Stimulated activated CD8-positive, alpha-beta memory T cell treated with anti-CD3 and anti-CD28 coated beads, Interleukin-4, amount 100 ng/mL, for 4 hours (primary cell): ENCODE measurements at places on chromosomes 13 and 19.
A peak's percentile ranks its signal among the peaks of the same experiment; 100 is the strongest.

DNA sequence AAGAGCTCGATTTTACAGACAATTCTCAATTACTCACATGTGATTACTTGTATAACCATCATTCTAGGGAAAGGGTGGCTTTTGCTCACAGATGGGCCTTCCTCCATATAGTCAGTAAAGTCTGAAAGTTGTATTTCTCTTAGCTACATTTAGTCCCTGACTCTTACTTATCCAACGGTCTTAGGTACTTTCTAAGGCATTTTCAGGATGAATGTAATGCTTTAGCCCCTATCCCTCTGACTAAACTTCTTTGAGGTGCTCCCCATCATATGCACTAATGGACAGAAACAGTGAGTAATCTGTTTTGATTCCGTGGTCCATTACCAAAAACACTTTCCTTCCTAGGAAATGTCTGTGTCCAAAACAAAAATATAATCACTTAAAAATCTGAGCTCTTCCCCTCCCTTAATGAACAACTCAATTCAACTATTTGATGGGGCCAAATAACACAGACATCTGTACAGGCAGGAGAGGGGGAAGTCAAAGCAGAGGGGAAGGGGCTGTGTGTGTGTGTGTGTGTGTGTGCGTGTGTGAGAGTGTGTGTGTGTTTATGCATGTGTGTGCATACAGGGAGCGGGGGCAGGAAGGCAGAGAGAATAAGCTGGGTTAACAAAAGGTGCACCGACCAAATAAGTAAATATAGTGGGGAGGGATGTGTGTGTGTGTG, 84.9 kb downstream of the USP12 start:
- no peak for DNase-seq

- DNase-seq = no peak
Observed at GRCh38 chr19:13058951-13059660, 43.6 kb downstream of the LYL1 start.

DNA sequence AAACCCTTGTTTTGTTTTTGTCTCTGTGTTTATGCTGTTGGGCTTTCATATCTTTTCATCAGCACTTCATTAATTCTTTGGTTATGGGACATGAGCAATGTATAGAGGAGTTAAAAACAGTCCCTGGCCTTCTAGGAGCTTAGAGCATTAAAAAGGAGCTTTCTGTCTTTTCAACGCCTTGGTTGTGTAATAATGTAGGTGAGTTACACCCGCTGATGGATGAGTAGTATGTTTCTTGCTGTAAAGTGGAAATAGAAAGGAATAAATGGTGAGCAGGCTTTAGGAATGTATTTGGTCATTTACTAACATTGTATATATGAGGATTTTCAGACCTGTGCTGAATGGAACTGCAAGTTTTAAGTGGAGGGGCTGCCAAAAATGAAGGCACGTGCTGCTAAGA, 121.5 kb upstream of the RNF113B start:
- no peak for DNase-seq

DNA sequence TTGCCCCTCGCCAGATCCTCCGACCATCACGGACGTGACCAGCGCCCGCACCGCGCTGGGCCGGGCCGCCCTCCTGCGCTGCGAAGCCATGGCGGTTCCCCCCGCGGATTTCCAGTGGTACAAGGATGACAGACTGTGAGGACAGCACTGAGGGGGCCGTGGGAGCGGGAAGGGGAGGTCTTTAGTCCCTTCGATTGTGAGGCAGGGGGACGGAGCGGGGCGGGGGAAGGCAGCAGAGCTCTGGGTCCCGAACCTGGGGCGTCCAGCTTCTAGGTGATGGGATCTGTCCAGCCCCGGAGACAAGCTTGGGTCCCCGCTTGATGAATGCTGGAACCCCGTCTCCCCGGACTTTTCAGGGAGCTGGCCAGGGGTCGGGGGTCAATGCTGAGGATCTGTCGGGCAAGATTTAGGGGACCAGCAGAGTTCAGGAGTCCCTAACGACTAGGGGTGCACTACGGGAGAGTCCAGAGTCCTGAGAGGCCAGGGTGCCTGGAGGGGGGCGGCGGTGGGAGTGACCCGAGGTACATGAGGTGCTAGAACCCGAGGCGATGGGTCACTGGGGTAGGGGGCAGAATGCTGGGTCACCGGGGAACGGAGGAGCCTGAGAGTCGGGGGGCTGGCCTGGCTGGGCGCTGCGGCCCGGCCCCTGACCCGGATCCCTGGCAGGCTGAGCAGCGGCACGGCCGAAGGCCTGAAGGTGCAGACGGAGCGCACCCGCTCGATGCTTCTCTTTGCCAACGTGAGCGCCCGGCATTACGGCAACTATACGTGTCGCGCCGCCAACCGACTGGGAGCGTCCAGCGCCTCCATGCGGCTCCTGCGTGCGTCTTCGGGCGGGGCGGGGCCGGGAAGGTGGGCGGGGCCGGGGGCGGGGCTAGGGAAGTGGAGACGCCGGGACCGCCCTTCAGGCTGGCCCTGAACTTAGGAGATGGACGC, 14.6 kb downstream of the VSIG10L start:
- DNase-seq = no peak

DNA sequence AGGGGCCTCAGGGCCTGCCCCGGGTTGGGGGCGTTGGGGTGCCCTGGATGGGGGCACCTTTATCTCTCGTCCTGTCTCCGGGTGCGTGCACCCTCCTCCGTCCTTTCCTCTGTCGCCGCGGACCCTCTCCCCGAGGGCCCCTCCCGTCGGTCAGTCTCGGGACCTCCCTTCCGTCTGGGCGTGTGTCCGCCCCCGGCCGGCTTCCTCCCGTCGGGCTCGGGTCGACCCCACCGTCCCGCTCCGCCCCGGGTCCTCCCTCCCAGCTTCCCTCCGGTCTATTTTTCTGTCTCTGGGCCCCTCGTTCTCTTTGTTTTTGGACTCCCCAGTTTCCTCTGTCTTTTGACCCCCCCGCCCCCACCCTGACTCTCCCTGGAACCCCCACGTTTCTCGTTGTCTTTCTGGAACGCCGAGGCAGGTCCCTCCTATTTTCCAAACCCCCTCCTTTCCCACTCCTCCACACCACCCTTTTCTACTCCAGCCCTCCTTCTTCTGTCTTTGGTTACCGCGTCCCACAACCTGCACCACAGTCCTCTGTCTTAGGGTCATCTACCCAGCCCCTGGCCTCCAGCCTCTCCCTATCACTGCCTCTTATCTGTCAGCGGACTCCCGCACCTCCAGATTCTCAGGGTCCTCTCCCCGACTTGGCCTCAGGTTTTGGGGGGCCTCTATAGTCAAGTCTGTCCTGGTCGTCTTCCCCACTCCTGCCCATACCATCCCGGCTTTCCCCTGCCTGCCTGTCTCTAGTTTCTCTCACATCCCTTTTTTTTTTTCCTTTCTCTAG, 757 bp downstream of the EGLN2 start:
- no peak for DNase-seq

DNA sequence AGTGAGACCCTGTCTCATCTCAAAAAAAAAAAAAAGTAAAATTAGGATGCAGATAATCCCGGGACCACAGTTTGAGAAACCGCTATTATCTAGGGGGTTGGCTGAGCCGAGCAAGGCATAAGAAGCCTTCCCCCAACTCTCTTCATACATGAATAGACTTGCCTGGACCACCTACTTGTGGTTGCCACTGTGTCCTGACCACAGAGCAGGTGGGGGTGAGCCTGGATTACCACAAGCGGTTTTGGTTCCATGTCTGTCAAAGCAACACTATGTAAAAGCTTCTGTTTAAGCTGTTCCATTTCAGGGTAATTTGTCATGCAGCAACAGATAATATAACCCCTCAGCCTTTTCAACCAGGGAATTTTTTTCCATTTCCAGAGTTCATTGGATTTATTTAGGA, 3.3 kb upstream of the NAPA start:
- DNase-seq = peak; percentile 65

GRCh38 chr13:33610438-33611120, 207.4 kb upstream of the RFC3 start:
- DNase-seq = peak; percentile 1

- no peak for DNase-seq
Observed at GRCh38 chr13:114046431-114046975, 72.6 kb upstream of the C13orf46 start.

- no peak for DNase-seq
Observed at GRCh38 chr13:53201454-53202225, 173.0 kb downstream of the OLFM4 start.

DNA sequence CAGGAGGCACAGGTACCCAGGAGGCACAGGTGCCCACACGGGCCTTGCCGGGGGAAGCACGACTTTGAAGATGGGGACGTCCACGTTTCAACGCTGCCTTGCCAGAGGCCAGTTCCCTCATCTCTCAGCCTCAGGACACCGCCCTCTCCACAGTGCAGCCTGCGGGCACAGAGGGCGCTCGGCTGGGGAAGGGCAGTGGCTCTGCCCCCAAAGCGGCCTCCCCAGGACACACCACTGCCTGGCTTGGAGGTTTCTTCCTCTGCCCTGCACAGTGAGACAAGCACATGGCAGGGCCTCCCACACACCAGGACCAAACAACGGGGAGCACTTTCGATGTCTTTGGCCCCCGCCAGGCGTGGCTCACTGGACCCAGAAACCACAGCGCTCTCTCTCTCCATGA, 73.0 kb downstream of the RASA3 start:
- no peak for DNase-seq

DNA sequence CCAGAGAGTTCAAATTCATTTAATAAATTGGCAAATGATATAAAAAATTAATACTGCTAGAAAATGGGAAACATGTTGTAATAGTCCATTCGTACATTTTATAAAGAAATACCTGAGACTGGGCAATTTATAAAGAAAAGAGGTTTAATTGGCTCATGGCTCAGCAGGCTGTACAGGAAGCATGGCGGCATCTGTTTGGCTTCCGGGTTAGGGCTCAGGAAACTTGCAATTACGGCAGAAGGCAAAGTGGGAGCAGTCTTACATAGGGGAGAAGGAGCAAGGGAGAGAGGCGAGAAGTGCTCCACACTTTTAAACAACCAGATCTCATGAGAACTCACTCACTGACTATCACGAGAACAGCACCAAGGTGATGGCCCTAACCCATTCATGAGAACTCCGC, 512.0 kb downstream of the DACH1 start:
- no peak for DNase-seq

DNA sequence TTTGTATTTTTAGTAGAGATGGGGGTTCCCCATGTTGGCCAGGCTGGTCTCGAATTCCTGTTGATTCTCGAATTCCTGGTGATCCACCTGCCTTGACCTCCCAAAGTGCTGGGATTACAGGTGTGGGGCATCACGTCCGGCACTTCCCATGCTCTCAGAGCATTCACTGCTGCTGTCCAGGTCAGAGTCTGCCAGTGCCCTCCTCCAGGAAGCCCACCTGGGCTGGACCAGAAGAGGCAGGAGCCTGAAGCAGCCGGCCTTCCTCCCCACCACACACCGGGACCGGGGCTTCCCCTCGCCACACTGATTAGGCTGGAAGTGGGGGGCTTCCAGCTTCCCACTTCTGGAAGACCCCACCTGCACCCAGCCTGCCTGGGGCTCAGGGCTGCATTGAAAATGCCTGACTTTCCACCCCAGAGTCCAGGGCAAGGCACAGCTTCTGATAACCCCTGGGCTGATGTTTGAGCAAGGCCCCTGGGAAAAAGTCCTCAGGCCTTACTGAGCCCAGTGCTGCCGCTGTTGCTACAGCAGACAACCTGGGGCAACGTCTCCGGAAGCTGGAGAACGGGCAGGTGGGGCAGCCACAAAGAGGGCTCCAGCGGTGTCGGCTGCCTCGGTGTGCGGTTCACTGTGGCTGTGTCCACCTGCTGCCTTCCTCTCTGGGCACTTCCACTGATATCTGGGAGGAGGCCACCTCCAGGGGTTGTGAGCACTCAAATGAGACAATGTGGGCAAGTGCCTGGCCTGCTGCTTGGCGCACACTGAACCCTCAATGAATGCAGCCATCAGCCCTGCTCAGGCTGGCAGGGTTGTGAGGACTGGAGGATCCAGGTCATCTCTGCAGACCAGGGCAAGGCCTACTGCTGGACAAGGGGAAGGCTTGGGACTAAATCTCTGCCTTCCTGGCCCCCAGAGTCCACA, 22.6 kb downstream of the CEBPA start:
- no peak for DNase-seq

GRCh38 chr13:25827831-25828465, 223.9 kb downstream of the SHISA2 start:
- DNase-seq = no peak

GRCh38 chr13:83618966-83619365, 263.3 kb downstream of the SLITRK1 start:
- no peak for DNase-seq

GRCh38 chr13:46374710-46375109, 12.3 kb downstream of the RUBCNL start:
- no peak for DNase-seq

DNA sequence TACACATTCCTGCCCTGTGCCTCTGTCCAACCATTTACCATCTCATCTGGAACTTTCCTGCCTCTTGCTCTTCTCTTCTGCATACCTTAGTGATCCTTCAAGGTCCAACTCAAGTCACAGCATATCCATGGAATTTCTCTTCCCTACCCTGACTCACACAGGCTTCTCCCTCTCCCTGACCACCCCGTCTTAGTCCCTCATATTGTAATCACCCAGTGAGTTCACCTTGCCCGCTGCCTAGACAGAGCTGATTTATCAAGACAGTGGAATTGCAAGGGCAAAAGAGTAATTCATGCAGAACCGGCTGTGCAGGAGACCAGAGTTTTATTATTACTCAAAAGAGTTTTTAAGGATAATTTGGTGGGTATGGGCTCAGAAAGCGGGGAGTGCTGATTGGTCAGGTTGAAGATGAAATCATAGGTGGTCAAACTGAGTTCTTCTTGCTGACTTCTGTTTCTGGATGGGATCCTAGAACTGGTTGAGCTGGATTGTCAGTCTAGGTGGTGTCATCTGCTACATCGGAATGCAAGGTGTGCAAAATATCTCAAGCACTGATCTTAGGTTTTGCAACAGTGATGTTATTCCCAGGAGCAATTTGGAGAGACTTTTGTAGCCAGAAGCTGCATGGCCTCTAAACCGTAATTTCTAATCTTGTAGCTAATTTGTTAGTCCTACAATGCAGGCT, 67.2 kb downstream of the HSPH1 start:
- DNase-seq = no peak

DNA sequence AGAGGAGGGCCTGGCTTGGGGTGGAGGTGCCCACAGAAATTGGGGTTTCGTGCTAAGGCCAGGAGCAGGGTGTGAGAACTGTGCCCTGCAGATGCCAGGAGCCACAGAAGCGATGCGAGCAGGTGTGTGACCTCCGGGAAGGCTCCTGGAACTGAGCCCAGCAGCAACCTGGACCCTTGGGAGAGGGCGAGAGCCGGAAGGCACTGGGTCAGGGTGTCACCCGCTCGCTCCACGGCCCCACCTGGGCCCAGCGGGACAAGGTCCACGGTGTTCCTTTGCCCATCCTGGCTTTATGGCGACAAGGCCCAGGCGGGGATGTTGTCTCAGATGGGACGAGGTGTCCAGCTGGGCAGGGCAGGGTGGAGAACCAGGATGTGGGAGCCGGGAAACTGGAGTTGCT, 4.2 kb downstream of the MISP start:
- no peak for DNase-seq

DNA sequence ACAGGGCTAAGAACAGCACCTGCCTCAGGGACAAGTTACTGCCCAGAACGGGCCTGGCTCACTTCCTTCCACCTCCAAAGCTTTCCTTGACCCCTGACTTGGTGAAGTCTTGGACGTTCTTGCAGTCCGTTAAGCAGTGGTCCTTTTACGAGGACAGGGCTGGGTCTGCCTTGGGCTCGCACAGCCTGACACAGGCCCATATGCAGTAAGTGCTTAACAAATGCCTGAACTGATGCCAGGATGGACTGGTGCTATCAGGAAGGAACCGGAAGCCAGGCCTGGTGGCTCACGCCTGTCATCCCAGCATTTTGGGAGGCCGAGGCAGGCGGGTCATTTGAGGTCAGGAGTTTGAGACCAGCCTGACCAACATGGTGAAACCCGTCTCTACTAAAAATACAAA, 1.8 kb upstream of the PLK5 start:
- no peak for DNase-seq

- no peak for DNase-seq
Observed at GRCh38 chr13:61370520-61370919, 45.1 kb downstream of the PCDH20 start.
